Glomerular endothelial cell (primary cell): ENCODE measurements at places on chromosomes 11 and 22.

- no peak for DNase-seq
These were observed 28.1 kb upstream of the COMT start for GRCh38 chr22:19913337-19913936.

DNA sequence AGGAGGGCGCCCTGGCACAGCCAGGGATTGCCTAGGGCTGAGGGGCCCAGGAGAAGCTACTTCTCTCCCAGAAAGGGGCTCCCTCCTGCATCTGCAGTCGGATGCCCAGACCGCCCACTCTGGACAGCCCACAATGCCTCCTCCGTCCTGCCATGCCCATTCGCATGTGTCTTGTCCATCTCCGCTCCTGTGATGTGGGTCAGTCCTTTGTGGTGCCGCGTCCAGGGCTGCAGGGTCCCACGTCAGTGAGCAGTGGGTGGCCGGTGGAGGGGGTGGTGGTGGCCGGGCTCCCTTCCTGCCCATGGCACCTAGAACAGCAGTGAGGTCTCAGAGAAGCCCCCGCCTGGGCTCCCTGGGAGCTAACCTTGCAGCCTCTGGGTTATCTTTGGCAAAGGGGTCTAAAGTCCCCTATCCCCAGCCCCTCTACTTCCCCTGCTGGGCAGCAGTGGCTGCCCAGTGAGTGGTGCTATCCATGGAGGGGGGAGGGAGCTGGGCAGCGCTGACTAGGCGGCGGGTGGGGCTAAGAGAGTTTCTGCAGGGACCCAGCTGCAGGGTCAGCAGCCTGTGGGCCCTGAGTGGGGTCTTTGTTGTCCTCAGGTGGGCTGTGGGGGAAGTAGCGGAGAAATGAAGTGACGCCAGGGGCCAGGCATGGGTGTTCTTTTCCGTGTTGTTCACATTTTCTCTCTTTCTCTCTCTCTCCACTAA lies 41.1 kb downstream of the KCNC1 start:
- no peak for DNase-seq

DNA sequence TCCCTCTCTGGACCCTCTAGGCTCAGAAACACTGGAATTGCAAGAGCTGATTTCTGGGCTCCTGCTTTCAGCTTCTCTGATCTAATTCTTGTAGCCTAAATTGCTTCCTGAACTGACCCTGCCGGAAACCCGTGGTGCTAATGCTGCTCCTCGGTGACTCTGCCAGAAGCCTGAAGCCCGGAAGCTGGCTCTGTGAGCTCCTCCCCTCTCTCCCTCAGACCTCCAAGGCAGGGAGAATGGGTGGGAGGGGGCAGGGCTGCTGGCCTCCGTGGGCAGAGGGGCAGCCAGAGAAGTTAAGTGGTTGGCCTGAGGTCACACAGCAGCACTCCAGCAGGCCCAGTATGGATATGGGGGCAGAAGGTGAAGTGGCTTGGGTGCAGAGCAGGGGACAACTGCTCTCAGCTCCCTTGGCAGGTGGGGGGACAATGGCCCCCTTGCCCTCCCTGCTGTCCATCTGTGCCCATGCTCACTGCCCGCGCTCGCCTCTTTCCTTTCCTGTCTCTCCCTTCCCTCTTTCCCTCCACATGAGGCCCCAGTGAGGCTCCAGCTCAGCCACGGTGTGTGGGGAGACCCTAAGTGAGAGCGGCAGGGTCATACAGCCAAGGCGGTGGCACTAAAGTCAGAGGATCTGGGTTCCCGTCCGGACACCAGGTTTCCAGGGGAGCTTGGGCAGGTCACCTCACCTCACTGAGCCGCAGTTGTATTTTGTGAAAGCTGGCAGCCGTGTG lies 16.2 kb downstream of the CAPN5 start:
- DNase-seq = peak; percentile 14

DNA sequence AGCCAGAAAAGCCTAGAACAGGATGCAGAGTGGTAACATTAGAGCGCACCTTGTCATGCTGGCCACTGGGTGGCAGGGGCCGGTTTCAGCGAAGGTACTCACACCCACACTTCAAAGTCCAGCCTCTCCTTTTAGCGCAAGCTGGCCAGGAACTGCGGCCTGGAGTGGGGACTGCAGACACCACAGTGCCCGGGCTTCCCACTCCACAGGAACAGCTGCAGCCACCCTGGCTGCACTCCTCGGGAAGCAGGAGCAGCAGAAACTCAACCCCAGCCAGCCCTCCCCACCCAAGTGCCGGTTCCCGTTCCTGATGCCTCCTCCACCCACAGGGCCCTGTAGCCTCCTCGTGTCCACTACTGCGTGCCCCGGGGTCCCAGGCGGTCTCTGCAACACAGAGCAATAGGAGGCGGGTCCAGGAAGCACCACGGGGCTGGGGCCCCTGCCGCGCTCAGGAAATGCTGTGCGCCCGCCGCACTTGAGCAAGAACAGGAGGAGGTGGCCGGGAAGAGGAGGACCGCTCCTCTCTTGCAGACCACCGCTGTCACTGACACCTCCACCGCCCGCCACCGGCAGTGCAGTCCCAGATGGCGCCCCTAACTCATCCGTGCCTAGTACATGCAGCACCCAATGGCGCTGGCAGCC lies 2.2 kb downstream of the RFPL2 start:
- DNase-seq = no peak

DNA sequence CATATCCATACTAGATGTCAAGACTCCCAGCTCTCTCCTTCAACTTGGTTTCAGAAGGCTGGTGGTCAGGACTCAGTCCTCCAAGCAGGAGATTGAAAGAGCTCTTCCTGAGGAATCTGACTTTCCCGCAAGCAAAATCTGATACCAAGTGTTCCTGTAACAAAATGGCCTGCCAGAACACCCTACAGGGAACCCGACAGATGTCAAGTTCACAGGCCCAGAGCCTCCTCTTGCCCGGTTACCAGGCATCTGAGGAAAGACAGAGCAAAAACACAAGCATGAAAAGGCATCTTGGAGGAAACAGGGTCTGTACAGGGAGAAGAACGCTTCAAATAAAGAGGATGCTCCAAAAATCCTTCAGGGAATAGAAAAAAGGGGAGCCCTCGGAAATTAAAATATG lies 8.7 kb upstream of the KCNJ5 start:
- no peak for DNase-seq

- DNase-seq = no peak
These were observed 110.8 kb downstream of the TEAD1 start for GRCh38 chr11:12784987-12785386.

GRCh38 chr11:114295676-114296604 lies at the start of gene NNMT:
Gene NNMT, plus strand, starts transcription at chr11:114296399. Its CDS starts 158 bp downstream, at chr11:114296557.
- DNase-seq = peak; percentile 89

GRCh38 chr11:11441516-11441915 lies 88.5 kb upstream of the CSNK2A3 start:
- DNase-seq = no peak

DNA sequence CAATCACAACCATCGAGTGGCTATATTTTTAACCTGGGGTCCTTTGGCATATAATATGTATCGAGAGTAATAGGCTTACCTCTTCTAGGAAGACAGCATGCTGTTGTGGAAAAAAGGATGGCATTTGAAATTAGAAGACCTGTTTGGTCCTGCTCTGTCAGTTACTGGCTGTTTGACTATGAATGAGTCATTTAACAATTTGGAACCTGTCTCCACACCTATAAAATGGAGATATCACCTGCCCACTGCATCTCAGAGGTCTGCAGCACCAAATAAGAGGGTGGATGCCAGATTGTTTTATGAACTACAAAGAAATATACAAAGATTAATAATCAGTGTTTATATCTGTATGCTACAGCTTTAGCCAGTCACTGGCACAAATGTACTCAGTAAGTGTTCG lies 60.8 kb downstream of the SLC25A17 start:
- no peak for DNase-seq

- peak; percentile 29 for DNase-seq
These were observed 26.9 kb downstream of the SNAP29 start for GRCh38 chr22:20885557-20886323.

- peak; percentile 34 for DNase-seq
These were observed 25.4 kb downstream of the APIP start for GRCh38 chr11:34890812-34891211.

- no peak for DNase-seq
These were observed 4.7 kb upstream of the FAM111B start for GRCh38 chr11:59102259-59102765.

- no peak for DNase-seq
These were observed 38.3 kb upstream of the MYH9 start for GRCh38 chr22:36425977-36426523.

DNA sequence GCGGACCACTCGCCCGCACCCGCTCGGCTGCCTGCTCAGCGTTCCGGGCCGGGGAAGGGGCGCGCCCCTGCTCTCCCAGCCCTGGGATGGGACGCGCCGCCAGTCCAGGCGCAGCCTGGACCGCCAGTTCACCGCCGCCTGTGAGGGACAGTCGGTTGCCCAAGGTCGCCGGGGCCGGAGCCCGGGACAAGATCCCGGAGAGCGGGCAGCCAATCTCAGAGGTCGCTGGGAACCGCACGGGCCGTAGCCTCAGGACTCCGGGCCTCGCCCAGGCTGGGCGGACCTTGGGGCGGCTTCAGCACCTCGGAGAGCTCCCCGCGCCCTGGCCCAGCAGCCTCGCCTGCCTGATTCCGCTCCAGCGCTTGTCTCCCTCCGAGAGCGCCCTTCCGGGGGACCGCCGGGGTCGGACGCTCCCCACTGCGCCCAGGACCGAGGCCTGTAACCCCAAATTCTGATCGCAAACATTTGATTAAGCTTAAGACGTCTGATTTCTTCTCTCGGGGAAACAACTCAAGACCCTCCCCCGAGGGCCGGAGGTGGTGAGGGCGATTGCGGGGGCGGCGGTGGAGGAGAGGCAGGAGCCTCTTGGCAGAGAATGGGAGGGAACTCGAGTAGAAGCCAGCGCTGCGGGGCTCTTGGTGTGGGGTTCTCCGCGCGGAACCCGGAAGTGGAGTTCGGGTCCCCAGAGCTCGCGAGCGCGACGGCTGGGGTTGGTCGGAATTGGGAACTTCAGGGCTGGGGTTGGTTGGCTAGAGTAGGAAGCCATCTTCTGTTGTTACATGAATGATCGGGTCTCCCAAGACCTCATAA lies 1.1 kb upstream of the CHRM4 start:
- DNase-seq = no peak

DNA sequence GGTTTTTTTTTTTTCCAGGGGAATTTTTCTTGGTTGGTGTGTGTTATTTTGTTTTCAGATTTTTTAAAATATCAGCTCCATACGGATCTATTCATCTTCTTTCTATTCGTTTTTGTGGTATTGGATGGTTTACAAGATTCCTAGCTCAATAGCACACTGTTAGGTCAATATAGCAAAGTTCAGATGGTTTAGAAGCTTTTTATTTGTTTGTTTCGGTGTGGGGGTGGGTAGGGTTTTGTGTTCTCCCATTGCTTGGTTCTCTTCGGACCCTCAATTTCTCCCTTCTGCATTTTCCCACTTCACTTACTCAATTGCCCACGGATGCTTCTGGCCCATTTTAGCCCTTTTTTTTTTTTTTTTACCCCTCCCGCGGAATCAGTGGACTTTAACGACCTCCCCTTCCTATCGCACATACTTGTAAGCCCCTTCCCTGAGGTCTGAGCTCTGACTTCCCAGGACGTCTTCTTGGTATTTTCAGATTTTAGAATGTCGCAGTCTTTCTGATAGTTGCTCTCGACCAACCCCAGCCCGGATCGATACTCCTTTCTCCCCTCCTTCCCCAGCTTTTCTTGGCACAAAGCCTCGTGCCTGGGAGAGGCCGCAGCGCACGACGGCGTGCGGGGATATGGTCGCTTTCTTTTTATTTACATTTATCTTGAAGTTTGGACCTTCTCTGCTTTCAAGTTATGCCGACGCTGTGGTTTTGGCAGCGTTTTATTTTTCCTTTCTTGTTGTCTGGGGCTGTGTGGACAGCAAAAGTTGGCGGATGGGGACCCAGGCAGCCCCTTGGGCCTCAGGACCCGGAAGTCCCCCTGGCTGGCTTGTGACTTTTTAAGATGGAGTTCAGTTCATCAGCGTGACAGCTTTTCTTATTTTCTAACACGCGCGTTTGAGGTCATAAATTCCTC lies 4.4 kb upstream of the SPDYC start:
- DNase-seq = no peak

DNA sequence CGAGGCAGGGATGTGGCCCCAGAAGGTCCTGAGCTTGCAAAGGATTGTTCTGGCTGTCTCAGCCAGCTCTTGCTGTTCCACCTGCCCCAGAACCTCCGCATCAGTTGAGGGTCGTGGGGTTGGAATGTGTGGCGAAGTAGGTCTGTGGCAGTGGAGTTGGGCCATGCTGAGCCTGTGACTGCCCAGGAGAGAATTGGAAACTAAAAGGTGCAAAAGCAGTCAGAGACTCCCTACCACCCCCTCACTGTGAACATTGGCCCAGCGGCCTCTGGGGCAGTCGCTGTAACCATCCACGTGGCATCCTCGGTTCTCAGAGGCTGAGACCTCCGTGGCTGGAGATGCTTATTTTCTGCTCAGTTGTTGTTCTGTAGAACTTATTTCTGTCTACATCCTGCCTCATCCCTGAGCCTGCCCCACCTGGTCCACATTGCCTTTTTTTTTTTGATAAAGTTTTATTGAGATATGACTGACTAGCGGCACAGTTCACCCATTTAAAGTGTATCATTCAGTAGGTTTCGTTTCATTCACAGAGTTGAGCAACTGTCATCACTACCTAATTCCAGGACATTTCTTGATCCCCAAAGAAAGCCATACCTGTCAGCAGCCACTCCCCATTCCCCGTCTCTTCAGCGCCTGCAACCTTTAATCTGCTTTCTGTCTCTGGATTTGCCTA lies 22.3 kb upstream of the DGCR8 start:
- no peak for DNase-seq

DNA sequence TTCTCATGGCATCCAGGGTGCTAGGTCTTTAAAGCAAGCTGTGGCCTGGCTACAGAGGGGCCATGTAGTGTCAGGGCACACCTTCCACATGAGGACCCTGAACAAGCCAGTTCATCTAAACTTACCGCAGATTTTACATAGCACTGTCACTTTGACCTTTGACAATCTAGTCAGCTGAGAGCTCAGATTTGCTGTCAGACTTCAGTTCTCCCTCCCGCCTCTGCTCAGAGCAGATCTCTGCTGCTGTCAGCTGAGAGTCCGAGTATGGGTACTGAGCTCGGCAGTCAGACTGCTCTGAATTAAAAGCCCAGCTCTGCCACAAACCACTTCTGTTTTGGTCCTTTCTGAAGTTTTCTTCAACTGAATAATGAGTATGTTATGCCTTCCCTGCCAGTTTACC lies 507.1 kb downstream of the SOX6 start:
- DNase-seq = no peak

GRCh38 chr11:102007567-102008437 lies 39.4 kb upstream of the CFAP300 start:
- peak; percentile 37 for DNase-seq

DNA sequence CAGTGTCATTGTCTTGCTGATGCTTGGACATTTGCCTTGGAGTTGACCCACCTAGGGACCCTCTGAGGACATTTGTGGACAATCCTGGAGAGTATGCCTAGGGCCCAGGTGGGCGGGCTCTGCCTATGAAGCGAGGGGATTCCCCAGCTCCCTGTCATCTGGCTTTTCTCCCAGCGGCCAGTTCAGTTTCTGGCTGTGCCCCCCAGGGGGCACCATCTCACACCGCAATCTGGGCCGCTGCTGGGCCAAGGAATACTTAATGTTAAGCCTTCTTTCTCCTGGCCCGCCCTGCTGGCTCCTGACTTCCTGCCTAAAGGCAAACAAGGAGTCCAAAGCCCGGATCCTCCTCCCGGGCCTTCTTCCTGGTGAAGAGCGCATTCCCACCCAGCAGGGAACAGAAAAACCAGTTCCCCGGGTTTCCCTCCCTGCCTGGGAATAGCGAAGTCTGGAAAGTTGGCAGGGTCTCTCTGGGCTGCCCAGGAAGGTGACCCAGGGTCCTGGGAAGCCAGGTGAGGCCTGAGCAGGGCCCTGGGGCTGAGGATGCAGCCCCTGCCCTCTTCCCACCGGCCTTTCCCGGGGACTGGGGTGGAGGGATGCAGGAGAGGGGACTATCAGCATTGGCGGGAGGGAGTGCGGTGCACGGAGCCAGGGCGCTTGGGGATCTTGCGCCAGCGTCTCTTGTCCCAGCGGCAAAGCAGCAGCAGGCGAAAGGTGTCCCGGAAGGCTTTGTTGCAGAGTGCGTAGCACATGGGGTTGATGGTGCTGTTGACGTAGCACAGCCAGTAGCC lies 11.9 kb downstream of the CHRM1 start:
- no peak for DNase-seq
